ENCODE measurements at places on chromosomes 7 and 10.

GRCh38 chr7:137992550-137993394 lies 9.1 kb downstream of the CREB3L2 start:
- no peak for DNase-seq

GRCh38 chr7:116829041-116829440 lies 33.3 kb upstream of the CAPZA2 start:
- DNase-seq, result no peak

- DNase-seq, result no peak
Measured at GRCh38 chr7:152902054-152902453, 142.5 kb downstream of the ACTR3B start.

DNA sequence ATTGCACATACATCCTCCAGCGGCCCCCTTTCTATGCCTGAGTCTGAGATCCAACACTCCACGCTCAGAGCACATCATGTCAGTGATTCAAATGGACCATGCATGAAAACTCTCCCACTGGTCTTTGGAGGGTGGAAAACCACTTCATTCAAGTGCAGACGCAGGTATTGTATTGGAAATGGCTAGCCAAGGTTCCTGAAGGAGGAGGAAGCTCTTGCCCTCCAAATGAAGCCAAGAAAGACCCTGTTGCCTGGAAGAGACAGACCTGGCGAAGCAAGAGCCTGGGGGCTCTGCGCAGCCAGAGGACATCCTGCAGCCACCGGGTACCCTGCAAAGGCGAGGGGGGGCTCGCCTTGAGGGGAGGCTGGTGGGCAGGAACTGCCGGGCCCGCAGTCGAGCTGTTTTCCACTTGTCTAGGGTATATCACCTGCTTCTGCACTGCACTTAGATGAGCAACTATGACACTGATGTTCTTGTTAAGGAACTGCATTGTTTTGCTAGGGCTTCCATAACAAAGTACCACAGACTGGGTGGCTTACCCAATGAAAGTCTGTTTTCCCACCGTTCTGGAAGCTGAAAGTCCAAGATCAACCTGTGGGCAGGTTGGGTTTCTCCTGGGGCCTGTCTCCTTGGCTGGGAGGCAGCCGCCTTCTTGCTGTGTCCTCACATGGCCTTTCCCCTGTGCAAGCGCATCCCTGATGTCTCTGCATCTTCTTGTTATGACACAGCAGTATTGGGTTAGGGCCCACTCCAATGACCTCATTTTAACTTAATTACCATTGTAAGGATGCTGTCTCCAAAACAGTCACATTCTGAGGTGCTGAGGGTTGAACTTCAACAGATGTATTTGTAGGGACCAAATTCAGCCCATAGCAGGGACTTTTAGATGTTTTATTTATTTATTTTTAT lies 233.4 kb downstream of the ARHGAP12 start:
- DNase-seq, result no peak

DNA sequence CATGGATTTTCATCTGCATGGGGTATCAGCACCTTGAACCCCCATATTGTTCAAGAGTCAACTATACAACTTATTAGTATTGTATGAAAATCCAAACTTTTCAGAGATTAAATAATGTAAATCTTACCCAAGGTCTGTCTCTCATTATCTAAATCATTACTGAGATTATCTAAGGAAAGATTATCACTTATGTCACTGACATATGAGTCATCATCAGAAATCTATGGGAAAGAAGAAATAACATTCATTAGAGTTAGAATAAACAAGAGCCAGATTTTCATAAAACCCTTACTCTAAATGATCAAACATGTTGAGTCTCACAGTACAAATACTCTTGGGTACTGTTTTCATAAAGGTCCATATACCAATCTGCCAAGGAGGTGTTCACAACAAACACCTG lies 83.3 kb upstream of the GSDME start:
- DNase-seq, result no peak

DNA sequence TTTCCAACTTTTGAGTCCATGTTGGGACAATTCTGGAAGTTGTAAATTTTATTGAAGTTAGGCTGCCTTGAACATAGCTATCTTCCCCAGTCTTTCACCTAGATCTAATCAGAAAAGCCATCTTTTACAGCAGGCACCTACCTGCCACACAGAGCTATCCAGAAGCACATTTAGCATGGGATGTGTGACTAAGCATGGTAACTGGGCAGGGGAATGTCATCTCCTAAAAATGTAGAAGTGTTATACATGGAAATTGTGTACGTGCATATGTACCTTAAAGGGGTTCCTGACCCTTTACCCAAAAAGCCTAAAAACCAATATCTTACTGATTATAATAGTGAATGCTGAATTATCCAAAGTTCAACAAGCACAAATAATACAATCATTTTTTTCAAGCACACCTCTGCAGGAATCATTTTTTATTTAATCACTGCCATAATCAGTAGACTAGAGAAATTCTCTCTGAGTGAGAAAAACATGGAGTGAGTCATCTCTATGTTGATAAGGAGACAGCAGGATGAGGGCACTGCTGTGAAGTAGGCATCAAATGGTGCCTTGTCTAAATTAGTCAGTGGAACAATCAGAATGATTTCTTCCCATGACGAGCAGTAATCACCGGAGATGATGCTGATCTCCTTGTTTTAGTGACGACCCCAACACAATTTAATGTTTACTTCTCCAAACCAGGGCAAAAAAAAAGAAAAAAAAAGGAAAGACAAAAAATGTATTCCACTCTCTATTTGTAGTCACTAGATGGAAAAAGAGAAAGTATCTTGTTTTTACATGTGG lies 75.9 kb downstream of the SORBS1 start:
- peak; percentile 14 for DNase-seq

DNA sequence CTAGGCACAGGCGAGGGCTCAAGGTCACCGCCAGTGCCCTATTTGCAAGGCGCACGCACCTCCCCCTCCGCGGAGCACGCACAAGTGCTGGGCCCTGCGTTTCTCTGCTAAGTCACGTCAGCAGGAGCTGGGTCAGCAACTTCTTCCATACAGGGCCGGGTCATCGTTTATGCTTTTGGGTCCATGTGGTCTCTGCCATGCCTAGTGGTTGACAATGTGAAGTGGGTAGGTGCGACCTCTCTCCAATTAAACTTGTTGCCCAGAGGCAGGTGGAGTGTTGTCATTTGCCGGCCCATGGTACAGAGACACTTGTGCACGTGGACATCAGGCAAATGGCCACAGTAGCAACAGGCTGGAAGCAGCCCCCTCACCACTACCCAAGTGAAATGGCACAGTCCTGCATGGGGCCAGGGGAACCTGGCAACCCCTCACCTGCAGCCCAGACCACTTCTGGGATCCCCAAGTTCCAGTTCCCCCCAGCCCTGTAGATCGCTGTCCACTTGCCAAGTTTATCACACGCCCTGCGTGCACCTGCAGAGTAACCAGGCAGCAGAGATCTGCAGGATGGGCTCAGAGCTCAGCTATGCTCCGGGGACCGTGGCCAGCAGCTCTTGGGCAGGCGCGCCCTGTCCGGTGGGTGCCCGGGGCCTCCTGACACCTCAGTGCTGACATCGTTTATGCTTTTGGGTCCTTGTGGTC lies 86.1 kb upstream of the PPP2R2D start:
- no peak for DNase-seq

- DNase-seq, result no peak
Measured at GRCh38 chr10:45071043-45071813, 70.5 kb downstream of the ZNF22 start.

DNA sequence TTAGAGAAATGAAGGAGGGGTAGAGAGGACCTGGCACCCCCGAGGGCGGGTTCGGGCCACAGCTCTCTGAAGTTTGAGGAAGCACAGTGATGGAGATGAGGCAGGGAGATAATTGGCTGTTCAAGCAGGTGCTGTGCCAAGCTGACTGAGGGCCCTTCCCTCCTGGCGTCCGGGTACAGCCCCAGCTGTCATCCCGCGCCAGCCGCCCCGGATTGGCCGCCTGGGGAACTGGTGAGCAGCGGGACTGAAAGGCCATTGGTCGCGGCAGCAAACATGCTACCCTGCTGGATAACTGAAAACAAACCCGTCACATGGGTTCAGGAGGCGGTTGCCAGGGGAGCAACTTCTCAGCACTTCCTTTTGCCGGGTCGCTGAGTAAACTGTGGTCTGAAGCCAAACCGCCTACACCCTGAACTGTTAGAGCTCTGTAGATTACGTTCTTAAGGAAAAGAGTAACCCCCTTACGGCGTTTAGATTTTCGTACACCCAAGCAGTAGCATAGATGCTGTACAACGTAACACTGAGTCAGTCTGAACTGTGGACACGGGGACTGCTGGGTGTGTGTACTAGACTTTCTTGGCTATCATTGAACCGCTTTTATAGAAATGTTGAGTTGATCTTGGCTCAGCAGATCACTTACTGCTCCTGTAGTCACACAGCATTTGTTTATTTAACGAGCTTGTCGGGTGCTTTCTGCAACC lies 1.3 kb downstream of the INSIG1 start:
- peak; percentile 72 for DNase-seq

GRCh38 chr10:86992929-86993328 lies 24.6 kb downstream of the ADIRF start:
- no peak for DNase-seq

DNA sequence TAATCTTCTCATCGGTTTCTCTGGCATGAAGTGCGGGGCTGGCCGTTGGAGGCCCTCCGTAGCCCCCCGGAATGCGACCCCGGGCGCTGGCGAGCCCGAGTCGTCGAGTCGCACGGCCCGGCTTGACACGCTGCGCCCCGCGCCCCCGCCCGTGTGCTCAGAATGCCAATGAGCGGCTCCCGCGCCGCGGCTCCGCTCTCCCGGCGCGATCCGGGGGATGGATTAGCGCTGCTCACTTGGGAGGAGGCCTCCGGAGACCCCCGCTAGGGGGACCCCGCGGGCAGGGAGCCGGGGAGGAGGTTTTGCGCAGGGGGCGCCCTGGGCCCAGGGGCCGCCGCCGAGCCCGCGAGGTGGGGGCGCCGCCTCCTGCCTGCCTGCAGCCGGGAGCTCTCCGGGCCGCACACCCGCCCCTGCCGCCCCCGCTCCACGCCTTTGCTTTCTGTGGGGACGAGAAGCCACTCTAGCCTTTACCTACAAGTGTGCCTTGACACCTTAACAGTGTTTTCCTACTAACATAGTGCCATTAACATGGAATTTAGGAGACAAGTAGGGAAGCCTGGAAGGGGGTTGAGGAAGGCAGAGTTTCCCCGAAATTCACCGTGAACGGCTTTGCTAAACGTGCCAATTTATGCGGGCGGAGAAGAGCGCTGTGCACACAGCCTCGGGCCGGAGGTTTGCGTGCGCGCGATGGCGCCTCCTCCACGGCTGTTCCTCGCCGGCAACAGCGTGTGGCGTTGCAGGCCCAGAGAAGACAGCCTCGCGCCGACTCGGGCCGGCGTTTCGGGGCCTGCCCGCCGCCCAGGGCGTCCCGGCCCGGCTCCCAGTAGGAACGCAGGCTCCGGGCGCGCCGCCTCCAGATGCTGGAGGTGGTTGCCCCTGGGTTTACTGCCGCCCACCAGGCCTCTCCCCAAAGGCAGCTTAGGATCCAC lies 7.1 kb downstream of the SHH start:
- peak; percentile 54 for DNase-seq

GRCh38 chr7:24637706-24638105 lies 64.5 kb downstream of the PALS2 start:
- no peak for DNase-seq

- DNase-seq, result peak; percentile 83
Measured at GRCh38 chr10:101032637-101033224, 1.7 kb downstream of the SFXN3 start.

DNA sequence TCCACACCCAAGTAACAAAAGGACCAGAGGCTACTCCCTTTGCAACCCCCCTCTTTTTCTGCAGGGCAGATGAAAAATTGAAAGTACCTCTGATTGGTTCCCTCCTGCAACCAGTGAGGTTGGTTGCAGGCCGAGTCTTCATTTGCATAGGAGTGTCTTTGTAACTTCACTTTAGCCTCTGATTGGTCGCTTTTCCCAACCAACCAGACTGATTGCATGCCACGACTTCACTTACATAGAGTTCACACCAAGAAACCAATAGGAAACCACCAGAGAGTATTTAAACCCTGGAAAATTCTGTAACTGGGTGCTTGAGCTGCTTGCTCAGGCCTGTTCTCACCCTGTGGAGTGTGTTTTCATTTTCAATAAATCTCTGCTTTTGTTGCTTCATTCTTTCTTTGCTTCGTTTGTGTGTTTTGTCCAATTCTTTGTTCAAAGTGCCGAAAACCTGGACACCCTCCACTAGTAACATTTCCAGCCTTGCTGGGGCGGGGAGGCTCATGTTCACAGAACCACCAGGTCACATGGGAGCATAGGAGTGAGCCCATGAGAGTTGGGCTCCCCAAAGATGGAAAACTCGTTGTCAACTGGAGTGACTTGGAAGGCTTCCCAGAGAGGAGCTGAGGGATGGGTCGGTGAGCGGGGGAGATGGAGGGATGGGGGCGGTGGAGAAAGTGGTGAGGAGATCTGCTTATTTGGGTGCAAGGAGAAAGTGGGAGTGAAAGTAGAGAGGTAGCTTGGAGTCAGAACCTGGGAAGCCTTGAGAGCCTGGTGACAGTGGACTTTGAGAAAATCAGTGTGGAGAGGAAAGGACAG lies 223.6 kb downstream of the GFRA1 start:
- DNase-seq, result no peak

GRCh38 chr10:129848696-129849451 lies 115.2 kb downstream of the EBF3 start:
- no peak for DNase-seq

DNA sequence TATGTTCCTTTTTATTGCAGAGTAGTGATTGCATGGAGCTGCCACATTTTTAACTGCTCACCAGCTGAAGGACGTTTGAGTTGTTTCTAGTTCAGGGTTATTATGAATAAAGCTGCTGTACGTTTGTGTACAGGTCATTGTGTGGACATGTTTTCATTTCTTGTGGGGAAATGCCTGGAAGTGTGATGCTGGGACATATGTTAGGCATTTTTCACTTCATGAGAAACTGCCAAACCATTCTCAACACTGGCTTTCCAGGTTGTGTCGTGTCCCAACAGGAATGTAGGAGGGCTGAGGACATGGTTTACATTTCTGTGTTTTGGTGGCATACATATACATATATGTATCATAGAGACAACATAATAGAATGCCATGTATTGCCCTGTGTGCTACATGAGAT lies 73.0 kb downstream of the NEURL1 start:
- no peak for DNase-seq

DNA sequence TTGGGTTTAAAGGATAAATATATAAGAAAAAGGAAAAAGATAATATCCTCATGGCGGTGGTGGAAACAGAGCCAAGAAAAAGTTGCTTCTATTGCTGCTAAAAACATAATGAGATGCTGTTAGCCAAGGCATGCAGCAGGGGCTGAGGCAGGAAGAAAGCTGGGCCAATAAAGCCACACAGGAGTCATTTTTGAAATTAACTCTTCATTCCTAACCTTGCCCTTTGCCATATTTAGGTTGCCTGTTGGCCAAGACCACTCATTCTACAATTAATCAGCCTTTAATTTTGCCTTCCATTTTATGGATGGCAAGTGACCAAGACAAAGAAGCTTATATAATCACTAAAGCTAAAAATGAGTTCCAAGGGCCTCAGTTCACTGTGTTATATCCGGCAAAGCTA lies 58.2 kb downstream of the ARMH3 start:
- no peak for DNase-seq

GRCh38 chr7:21023841-21024484 lies 237.3 kb upstream of the SP8 start:
- DNase-seq, result no peak

DNA sequence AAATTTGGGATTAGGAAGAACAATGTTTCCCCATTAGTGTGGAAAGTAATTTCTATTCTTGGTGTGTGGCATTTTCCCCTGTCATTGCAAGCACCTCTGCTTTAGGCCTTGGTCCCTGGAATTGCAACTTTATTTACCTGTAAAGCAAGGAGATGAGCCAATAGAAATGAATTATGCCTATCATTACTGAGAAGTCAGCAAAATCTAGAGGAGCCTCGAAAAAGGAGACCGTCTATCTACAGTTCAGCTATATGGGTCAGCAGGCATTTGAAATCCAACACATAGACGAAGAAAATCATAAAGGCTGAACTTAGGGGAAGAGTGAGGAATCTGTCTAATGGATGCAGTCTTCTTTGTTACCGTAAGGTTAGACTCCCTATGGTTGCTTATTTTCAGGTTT lies 161.1 kb downstream of the CCDC71L start:
- no peak for DNase-seq

Data from urothelium cell line (cell line).